ENCODE measurements at places on chromosomes 1 and 21.

DNA sequence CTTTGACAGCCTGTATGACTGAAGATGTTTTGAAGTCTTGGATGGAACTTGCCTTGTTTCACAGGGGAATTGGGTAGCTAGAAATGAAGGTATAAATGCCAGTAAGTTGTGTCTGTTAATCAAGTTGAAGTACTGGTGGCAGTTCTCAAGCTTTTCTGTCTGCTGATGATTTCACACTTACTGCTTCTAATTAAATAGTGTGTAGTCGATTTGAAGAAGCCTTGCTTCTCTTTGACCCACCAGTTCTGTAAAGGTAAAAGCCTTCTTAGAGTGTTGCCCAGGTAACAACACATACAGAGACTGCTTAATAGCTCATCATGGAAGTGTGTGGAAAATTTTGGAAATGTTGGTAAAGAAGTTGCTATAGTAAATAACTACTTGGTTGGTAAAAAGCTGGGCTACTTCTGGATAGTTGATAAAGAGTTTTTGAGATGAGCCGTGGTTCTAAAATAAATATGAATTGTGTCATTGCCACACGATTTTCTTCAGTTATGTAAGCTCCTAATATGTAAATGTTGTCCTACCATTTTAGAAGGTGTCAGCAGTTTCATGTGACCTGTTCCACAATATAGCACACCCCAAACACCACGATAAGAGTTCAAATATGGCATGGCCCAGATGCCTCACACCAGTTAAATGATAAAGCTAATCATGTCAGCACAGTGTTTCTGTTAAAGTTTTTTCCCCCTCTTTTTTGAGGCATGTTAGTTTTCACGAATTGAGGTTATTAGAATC lies 7.4 kb downstream of the RABGAP1L start:
- DNase-seq, result peak; percentile 8

DNA sequence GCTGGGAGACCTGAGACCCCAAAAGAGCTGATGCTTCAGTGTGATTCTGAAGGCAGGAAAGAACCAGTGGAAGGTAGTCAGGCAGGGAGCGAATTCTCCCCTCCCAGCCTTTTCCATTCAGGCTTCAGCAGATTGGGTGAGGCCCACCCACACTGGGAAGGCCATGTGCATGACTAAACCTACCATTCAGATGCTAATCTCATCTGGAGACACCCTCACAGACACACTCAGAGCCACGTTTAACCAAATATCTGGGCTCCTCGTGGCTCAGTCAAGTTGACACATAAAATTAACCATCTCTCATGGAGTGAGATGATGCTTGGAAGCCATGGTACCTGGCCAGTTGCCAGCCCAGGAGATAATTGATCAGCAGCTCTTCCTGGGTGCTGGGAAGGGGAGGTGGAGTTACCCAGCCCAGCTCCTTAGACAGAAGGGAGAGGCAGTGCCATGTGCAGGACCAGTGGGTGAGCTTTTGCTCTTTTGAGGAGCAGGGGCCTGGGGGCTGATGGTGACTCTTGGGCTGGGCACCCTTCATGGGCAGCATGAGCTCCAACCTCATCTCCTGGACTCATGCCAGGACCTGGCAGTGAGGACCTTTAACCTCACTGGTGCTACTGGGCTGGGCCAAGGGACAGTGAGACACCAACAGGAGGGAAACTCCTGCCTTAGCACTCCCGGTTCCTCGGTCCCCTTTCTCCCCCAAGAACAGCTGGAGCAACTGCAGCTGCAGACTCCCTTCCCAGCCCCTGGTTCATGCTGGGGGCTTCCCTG lies 89.0 kb upstream of the ACTL8 start:
- DNase-seq, result no peak

GRCh38 chr1:53948291-53948690 lies 2.1 kb downstream of the LRRC42 start:
- DNase-seq, result no peak

- no peak for DNase-seq
These were observed at the start of gene IGSF21 for GRCh38 chr1:18107369-18108298. TSS of gene IGSF21 (plus strand) at chr1:18107798. CDS start at chr1:18108129, 331 bp downstream.

DNA sequence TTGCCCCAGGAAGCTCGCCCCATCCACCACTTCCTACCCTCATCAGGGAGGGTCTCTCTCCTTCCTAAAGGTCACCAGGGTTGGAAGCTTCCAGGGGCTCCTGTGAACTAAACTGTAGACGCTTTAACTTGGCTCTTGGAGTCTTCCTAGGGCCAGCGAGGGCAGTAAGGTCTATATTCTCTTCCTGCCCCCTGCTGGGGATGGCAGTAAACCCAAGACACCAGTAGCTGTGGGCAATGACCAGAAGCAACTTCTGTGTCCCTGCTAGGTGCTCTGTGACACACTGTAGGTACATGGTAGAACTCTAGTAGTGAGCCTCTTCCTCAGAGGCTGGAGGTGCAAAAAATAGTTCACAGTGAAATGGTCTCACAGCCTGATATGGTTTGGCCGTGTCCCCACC lies 30.0 kb downstream of the KCND3 start:
- DNase-seq, result no peak

GRCh38 chr21:14876524-14876840 lies 188.3 kb downstream of the NRIP1 start:
- DNase-seq, result peak; percentile 72

GRCh38 chr1:80427881-80428280 lies 1372.9 kb upstream of the ADGRL2 start:
- no peak for DNase-seq

- DNase-seq, result no peak
These were observed 18.0 kb upstream of the GRHL3 start for GRCh38 chr1:24300971-24301784.

GRCh38 chr1:98005326-98006010 lies 84.6 kb upstream of the DPYD start:
- no peak for DNase-seq

GRCh38 chr1:168977618-168978017 lies 128.9 kb upstream of the ATP1B1 start:
- DNase-seq, result no peak

DNA sequence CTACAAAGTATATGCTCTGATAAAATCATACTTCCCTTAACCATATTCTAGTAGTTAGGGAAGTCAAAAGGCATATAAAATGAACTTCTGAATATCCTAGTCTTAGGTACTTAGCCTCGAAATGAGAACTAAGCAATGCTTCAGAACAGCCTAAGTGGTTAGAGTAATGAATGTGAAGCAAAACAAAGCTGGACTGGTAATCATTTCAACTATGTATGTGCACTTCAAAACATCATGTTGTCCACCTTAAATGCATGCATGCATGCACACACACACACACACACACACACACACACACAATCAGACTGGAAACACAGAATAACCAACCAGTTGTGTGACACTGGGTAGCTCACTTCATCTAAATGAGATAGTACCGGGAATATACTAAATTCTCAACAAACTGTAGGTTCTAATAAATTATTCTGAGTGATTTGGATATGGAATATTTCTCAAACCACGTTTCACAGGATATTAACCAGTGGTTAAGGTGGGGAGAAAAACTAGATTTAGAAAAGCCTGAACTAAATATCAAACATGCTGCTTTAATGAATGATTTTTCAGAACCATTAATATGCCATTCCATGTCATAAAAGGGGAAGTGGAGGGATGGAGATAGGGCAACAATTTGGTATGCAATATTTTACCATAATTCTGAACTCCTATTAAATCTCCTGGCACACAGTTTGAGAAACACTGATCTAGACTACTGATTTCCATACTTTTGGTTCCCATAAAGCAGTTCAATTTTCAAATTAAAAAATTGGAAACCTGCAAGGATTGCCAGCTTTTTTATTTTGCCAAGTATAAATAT lies 19.5 kb downstream of the RNF115 start:
- DNase-seq, result no peak
